Naive thymus-derived CD4-positive, alpha-beta T cell (primary cell): ENCODE measurements at places on chromosomes 3 and 15.

- DNase-seq, result no peak
These were observed 47.1 kb upstream of the C15orf39 start for GRCh38 chr15:75154461-75155062.

DNA sequence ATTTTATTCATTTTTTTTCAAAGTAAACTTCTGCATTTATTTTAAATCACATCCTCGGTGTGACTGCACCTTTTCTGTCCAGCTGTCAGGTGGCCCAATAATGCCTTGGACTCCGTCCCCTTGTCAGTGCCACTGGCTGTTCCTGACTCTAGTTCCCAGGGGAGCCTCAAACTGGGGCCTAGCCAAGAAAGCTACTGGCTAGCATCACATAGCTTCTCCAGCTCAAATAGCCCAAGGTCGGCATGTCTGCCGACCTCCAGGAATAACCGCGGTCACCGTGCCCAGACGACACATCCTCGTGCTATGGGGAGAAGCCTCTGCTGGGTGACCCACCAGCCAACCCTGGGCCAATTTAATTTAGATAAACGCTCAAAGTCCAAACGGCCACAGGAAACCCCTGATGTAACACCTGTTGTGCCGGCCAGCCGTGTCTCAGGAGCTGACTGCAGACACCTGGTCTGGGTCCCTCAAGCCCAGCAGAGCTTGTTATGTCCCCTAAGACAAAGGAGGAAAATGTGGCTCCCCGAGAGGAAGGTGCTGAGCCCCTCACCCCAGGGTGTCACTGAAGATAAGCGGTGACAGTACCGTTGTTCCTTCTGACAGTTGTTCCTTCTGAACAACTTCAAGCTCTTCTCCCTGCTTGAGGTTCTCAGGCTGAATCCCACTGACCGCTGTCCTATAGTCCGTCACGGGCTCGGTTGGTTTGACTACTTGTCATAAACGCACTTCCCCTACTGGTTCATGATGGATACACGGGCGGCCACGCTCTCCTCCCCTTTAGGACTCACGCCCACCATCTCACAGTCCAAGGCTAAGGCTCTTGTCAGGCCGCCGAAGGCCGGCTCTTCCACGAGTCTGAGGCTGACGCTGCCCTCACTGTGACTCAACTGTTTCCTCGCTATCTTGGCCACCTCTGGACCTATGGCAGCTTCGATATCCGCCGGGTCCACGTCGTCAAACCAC is 126.2 kb downstream of the KLF13 start:
- no peak for DNase-seq

DNA sequence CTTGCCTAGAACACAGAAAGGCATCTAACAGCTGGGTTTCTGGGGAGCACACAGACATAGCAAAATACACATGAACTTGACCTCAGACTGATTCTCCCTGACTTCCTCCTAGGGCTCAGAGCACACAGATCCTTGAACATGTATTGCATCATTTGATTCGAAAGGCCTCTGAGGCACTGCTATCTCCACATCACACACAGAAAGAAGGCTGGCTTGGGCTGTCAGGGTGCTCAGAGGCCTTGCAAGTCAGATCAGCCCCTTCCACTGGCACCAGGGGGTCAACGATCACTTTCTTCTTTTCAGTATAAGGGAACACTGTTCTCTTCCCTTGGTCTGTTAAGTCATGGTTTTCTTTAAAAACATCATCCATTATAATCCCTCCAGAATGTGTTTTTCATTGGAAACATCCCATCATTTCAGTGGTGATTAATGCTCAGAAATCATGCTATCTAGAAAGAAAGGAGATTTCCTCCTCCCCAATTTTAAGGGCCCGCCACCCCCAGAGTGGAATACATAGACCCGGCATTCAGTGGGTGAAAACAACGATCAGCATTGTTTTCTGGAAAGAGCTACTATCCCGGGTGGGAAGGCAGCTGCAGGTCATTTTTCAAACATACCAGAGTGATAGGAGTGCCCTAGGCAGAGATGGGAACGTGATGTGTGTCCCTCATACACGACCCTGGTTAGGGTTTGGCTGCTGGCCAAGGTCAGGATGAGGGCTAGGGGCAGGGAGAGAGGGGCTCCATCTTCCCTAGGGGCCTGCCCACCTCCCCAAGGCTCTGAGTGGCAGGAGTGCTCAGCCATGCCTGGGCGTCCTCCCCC is 253.3 kb upstream of the LYSMD4 start:
- DNase-seq, result no peak

DNA sequence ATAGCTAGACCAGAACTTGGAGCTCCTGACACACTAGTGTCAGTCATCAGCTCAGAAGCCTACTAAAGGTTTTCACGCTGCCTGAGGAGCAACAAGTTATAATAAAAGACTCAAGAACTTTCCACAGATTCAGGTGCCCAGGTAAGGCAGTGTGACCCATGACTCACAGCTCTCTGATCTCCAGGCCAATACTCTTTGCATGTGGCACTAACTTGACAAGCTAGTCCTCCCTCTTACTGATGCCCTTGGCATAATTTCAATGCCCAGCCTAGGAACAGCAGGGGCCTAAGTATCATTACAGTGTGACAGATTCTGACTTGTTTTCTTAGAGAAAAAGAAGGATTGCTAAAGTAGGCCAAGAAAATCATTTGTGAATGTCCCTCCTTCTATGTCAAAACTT is 38.4 kb downstream of the MEIS2 start:
- DNase-seq, result no peak

DNA sequence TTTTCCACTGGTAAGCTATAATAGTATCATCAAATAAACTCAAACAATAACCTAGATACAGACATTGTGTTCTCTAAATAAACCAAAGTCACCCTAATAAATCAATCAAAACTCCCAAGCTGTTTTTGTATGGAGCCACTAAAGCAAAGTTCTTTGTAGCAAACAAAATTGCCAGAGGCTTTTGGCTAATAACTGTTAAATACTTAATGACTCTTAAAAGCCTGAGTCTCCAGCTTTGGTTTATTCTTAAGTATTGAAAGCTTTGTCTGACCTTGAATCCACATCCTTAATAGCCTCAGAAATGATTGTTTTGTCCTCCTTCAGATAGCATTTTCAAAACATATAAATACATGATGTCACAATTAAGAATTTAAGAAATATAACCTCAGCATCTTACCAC is 725.3 kb downstream of the SI start:
- DNase-seq, result no peak

GRCh38 chr3:69174871-69175737 is 52.7 kb upstream of the LMOD3 start:
- DNase-seq, result no peak

DNA sequence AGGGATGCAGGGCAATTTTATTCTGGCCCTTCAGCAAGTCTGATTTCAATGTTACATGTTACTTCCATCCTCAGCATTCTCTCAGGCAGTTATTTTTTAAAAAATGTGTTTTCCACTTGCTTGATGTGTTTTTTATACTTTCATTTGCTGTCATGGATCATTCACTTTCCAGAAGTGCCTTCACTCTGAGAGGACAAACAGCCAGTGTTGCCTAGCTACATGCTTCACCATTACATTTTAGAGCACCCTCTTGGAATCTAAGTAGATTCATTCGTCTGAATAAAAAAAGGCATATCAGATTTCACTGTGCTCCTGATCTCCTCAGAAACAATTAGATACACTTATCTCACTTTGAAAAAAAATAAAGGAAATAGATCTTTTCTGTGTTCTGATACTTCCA is 93.6 kb upstream of the POU1F1 start:
- no peak for DNase-seq
